ENCODE measurements at places on chromosomes 5 and 9.
A peak's percentile ranks its signal among the peaks of the same experiment; 100 is the strongest.

- no peak for DNase-seq
These were observed 20.0 kb upstream of the NPM1 start for GRCh38 chr5:171367424-171368370.

GRCh38 chr5:95972196-95972595, 10.5 kb upstream of the ELL2 start:
- DNase-seq: no peak

DNA sequence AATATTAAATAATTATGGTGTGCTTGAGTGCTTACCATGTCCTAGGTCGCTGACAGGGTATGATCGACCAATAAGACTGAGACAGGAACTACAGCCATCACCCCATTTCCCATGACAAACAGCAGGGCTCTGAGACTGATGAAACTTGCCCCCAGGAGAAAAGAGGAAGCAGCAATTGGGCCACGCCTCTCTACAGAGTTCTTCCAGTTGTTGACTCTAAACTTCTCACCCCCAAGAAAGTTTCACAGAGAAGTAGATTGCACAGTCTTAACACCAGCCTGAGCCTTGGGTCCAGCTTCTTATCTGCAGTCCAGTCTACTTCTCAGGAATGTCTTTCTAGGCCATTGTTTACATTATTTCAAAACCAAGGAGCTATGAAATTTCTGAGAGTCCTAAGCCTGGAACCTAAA, 182.2 kb upstream of the ANKRD55 start:
- no peak for DNase-seq

DNA sequence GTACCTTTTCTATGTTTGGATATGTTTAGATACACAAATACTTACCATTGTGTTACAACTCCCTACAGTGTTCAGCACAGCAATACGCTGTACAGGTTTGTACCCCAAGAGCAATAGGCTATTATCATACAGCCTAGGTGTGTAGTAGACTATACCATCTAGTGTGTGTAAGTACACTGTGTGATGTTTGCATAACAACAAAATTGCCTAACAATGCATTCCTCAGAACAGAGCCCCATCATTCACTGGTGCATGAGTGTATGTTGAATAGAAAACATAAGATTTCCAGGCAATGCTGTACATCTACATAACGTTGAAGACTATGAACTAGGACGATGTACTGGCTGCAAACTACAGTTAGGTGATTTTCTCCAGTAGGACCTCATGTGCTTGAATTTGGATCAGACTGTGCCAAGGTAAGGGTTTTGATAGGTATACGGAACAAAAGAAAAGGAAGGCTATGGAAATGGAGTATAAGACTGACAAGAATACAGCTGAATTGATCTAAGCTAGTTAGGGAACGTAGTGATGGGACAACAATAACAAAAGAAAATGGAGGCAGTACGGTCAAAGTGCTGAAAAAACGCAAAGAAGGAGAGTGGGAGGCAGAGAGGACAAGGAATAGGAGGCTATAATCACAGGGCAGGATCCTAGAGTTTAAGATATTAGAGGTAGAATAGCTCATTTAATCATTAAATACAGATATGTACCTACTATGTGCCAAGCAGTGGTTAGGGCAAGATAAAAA, 46.9 kb downstream of the FNIP1 start:
- DNase-seq: no peak

DNA sequence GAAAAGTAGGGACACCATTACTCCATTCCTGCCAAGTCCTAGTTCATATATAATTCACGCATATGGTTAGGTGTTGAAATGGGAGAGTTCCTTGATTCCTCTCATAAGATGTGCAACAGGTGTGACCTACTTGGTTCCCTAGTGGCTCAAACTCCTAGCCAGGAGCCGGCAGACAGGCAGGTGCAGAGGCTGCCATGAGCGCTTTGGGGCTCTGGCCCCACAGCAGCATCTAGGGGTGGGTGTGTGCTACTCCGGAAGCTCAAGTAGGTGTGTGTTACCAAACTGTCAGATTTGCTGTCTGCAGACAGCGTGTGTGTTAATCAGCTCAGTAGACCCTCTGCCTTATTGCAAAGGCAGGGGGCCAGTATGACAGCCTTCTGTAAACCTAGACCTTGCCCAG, 1652.4 kb upstream of the ACO1 start:
- DNase-seq: no peak

DNA sequence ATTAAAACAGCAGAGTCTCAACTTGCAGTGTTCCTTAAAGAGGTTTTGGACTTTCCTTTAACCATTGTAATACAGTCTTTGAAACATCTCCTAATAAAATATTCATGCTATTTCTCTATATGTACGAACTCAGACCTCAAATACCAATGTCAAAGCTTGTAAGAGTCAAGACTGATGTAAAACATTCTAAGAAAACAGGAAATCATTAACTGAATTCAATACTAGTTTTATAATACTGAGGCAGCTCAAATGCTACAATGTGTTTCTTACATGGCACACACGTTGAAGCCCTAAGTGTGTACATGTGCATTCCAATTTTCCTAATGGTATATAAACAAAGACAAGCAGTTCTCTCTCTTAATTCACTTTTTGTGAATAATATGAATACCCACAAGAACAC, 11.6 kb downstream of the PSIP1 start:
- no peak for DNase-seq

- no peak for DNase-seq
These were observed 61.0 kb downstream of the GTF3C4 start for GRCh38 chr9:132731230-132731629.

GRCh38 chr5:76473661-76474060, 70.6 kb downstream of the IQGAP2 start:
- DNase-seq: peak; percentile 17

DNA sequence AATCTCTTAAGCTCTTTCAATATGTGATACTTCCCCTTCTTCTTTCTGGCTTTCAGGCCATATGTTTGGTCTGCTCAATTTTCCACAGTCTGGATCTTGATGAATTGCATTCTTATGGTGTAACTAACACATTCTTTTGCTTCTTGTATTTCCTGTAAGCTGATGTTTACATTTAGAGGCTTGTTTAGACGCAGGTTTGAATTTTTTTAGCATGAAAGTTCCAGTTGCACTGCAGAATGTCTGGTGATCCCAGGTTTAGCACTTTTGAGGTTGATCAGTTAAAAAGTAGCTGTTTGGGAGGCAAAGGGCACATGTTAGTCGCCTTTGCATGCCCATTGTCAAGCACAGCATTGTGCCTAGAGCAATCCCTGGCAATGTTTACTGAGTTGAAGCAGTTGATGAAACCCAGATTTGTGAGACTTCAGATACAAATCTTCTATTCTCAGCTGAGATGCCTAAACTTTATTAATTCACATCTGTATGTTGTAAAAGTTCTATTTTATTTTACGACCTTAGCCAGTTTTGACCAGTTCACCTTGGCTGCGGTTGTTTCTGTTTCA, 59.6 kb upstream of the SPATA31C2 start:
- DNase-seq: no peak

- DNase-seq: no peak
These were observed 475.7 kb downstream of the ENC1 start for GRCh38 chr5:74164725-74165235.

DNA sequence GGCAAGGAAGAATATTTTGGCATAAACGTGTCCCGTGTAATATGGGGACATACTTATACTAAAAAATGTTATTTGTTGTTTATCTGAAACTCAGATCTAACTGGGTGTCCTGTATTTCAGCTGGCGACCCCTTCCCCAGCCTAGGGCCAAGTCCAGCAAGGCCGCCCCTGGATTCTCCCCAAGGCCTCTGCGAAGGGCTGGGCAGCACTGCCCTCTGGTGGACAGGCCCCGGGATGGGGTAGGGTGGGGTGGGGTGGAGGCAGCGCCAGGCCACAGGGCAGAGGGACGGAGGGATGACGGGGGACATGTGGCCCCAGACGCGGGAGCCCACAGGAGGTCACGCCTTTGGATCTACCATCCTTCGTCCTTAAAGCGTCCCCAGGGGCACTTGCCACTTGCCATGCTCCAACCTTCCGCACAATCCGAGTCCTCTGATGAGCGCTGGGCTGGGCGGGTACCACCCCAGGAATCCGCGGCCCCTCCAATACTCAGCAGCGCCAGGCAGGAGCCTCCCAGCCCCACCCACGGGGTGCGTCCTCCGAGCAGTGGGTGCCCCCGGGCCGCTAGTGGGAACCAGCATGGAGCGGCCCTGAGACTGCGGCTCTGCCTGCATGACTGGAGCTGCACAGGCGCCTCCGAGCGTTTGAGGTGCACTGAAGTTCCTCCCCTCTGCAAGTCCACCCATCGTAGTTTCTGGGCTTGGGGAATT, 7.1 kb upstream of the AGPAT2 start:
- no peak for DNase-seq

GRCh38 chr5:52283221-52283620, 504.5 kb upstream of the ITGA1 start:
- no peak for DNase-seq

DNA sequence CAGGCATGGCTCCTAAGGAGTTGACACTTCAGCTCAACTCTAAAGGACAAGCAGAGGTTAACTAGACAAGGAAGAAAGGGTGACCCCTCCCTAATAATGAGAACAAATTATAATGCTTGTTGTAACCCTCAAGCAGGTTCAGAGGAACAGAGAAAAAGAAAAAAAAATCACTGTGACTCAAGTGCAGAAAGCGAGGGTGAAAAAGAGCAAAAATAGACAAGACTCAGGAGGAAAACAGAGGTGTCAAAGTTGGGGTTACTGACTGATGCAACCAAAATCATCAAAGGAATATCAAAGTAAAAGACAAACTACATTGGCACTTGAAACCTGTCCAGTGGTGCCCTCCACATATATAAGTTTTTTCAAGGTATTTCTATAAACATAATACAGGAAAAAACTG, 28.4 kb downstream of the FBXW11 start:
- no peak for DNase-seq

DNA sequence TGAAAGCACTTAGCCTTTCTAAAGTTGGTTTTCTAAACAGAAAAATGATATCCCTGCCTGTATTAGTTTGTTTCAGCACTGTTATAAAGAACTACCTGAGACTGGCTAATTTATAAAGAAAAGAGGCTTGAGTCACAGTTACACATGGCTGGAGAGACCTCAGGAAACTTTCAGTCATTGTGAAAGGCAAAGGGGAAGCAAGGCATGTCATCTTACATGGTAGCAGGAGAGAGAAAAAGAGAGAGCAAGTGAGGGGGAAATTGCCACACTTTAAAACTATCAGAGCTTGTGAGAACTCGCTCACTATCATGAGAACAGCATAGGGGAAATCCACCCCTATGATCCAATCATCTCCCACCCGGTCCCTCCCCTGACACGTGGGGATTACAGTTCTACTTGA, 64.9 kb downstream of the FAM170A start:
- DNase-seq: no peak

DNA sequence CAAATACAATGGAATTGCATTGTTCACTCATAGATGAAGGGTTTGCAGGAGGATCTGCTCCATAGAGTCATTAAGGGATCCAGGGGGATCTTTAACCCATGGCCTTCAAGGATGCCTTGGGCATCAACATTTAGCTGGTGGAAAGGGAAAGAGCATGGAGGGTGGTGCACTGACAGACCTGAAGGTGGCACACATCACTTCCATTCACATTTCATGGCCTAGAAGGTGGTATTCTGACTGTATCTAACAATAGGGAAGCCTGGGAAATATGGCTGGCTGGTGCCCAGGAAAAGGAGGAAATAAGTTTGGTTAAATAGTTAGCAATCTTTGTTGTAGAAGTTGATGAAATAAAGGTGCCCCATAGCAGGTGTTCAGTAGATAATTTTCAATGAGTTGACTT, 230.2 kb downstream of the CD180 start:
- no peak for DNase-seq

DNA sequence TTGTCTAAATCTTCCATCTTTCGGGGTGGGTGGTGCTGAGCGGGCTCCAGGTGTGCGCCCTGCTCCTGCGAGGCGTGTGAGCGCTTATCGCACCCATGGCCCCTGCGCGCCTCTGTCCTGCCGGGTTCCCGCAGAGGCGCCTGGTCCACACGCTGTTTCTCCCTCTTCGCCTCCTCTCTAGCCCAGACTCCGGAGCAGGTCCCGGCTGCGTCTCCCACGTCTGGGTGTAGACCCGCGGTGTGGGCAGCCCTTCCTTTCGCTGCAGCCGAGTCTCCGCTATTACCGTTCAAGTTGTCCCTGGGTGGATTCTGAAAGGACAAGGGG, 40.5 kb upstream of the PLEKHG4B start:
- no peak for DNase-seq

DNA sequence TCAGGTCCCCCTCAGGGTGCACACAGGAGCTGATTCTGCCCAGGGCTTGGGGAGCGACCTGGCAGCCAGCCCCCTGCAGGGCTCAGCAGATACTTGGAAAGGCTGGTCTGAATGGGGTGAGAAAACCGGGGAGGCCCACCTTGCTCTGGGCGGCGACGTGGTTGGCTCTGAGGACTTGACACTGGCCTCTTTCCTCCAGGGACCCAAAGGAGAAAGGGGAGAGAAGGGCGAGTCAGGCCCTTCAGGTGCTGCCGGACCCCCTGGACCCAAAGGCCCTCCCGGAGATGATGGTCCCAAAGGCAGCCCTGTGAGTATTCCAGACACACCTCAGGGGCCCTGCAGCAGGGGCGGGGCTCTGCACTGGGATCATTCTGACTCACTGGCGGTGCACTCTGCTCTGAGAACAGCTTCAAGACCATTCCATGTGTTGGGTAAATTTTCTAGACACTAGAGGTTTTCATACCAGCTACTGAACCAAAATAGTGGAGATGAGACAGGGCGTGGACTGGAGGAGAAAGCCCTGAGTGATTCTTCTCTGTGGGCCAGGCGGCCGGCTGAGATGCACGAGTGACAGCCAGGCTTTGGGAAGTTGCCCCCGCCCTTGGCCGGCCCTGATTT, 65.9 kb upstream of the FCN2 start:
- no peak for DNase-seq

GRCh38 chr9:108467653-108468324, 388.0 kb downstream of the ACTL7B start:
- no peak for DNase-seq

- no peak for DNase-seq
These were observed 162.6 kb downstream of the TAF11L14 start for GRCh38 chr5:17796757-17797396.

DNA sequence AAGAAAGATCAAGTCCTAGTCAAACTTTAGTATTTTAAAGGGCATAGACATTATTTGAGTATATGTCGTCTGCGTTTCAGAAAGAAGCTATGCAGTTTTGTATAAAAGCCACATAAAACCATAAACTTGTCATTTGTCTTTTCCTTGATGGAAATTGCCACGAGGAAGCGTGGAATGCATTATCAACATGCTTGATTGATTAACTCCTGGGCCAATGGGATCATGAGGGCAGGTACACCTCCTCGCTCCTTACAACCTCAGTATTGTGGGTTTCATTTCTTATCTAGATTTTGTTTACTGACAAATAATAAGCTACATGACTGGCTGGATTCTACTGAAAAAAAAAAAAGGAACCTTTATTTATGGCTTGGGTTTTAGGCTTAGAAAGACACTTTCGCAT, 122.5 kb upstream of the RFX3 start:
- DNase-seq: no peak
